ENCODE measurements at places on chromosomes 1 and 21. TPM values are rescaled to one million over a fixed set of nuclear protein-coding genes. Genes with fewer than 3 reads are reported as not detected.
A peak's percentile ranks its signal among the peaks of the same experiment; 100 is the strongest.

Gene CNKSR1
- total RNA-seq, result 21.9 TPM

Gene C1orf94
- not detected for total RNA-seq

Gene NHLH2
- total RNA-seq, result 0.25 TPM

Gene ZBTB8A
- total RNA-seq, result 10.1 TPM

Gene LIN28A
- total RNA-seq, result not detected

Gene NCMAP
- total RNA-seq, result 0.25 TPM

Gene RTCA
- 14.5 TPM for total RNA-seq

Gene OR10J1
- not detected for total RNA-seq

Gene TBX19
- total RNA-seq, result 3.9 TPM

Gene FNDC10
- 6.1 TPM for total RNA-seq

- DNase-seq, result no peak
Measured at GRCh38 chr1:119895102-119895501, 1.2 kb downstream of the ADAM30 start.

- DNase-seq, result peak; percentile 74
Measured at GRCh38 chr21:46100020-46100419, 2.1 kb downstream of the COL6A2 start.

- DNase-seq, result no peak
Measured at GRCh38 chr1:215474940-215475339, 92.2 kb upstream of the KCTD3 start.

DNA sequence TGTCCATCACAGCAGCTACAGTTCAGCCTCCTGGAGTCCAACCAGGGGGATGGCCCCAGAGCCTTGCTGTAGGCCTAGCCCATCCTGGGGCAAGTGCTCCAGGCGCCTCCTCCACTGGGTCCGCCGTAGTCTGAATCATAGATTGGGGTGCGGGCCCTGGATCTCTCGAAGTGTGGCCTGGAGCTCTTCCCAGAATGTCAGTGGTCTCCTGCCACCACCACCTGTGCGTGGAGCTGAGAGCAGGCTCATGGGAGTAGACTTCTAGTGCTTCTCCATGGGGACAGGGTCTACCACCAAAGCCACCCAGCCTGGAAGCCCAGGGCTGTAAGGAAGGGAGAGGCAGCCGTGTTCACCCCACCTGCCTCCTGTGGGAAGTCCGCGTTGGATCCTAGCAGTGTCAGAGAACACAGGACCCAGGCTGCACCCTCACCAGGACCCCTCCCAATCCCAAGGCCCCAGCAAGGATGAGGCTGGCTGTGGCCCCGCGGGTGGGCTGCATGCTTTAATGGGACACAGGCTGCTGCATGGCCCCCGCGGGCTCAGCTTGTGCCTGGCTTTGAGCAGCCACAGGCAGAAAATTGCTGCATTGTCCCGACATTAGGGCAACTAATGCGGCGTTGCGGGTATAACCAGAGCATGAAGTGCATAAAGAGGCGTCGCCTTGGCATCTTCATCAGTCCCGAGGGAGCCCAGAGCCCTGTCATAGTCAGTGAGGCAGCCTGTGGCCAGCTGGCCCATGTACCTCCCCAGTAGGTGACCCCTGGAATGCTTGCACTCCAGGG, 735 bp upstream of the HES3 start:
- DNase-seq, result no peak

DNA sequence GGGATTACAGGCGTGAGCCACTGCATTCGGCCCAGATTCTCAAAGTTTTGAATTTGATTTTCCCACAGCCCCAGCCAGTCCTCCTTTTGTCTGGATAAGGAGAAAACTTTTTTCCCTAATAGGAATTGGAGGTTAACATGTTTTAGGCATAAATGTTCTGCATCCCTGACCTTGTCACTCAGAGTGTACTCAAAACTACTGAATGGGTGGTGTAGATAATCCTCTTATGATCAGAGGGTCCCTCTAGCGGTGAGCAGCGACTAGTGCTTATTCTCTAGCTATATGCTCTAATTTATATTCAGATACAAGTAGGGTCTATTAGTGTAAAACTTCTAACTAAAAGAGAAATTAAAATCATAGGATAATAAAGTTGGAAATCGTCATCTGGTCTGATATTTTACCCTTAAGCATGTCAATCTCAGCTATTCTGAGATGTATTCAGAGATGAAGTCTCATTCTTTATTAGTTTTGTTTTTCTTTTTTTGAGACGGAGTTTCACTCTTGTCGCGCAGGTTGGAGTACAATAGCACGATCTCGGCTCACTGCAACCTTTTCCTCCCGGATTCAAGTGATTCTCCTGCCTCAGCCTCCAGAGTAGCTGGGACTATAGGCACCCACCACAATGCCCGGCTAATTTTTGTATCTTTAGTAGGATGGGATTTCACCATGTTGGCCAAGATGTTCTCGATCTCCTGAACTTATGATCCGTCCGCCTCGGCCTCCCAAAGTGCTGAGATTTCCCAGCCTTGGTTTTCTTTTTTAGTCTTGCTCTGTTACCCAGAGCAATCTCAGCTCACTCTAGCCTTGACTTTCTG, 2.7 kb upstream of the PSMD4 start:
- DNase-seq, result no peak

DNA sequence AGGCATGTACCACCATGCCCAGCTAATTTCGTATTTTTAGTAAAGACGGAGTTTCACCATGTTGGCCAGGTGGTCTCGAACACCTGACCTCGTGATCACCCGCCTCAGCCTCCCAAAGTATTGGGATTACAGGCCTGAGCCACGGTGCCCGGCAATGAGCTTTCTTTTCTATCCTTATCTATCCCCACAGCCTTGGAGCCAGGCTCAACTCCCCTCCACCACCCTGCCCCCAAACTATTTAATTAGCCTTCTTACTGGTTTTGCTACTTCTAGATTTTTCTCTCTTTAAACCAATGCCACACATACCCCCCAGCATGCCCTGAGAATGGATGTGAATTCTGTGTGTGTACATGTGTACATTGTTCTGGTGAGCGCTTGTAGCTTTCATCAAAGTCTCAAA, 5.7 kb upstream of the VANGL2 start:
- DNase-seq, result peak; percentile 18

GRCh38 chr1:91080650-91081049, 58.8 kb upstream of the ZNF644 start:
- DNase-seq, result no peak

DNA sequence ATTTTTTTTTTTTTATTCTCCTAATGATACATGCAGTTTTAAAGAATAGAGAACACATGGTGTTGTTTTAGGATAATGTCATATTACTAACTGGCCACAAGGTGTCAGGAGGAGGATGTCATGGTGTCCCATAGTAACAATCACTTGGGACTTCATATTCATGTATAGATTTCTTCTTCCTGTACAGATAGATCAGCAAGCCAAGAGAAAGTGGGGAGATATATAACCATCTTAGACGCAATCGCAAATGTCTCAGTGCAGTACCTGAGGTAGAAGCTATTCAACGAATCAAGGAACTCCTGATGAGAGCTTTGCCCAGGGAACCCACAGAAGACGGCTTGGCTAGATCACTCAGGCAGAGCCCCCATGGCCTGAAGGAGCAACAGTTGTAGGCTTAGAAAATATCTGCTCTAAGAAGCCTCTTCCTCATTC, 12.3 kb downstream of the OR2T11 start:
- DNase-seq, result no peak

DNA sequence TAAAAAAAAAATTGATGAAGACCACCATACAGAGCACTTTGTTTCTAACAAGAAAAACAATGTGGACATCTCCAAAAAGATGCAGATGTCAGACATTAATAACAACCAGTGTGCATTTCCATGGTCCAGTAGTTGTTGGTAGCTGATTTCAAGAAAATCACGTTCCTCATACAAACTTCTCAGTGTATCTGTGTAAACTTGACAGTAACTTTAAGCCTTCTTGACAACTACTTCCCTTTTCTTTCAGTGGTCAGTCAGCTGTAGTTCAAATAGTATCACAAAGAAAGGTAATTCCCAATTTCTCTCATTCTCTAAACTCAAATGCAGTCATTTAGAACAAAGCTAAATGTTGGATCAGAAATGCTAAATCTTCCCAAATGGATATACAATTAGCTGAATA, 879.9 kb downstream of the AMY1C start:
- no peak for DNase-seq

GRCh38 chr1:154434346-154435085, 29.4 kb downstream of the IL6R start:
- DNase-seq, result no peak

- DNase-seq, result no peak
Measured at GRCh38 chr1:40973912-40974311, 5.6 kb upstream of the CTPS1 start.

DNA sequence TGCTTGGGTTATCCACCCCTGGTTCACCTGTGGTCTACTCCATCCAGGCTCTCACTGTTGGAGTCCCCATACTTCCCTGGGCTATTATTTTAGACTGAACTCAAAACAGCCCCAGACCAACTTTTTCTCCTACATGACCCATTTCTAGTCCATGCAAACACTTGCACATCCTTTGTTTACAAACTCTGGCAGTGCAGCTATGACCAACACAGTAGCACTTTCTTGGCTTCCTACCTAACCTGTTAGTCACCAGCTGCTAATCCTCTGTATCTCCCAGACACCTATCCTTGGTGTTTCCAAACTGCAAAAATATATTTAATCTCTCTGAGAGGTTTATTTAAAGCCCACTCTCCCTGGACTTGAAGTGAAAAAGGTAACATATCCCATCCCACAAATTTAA, 90.8 kb downstream of the DDAH1 start:
- DNase-seq, result no peak

DNA sequence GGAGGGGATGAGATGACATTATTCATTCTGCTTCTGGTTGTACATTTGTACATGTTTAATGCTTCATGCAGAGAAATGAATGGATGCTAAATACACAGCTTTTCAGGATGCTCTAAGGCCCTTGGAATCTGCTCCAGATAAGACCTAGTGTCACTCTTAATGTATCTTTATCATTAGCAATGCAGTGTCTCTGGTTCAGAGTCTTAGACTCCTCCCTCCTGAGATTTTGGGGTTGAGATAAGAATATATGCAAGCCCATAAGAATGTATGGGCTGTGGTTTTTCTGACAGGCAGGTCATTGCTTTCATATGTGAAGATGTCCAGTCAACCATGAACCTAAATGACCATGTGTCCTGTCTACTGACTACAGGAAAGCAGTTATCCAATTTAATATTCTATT, 415.5 kb downstream of the RPS6KC1 start:
- DNase-seq, result no peak

- peak; percentile 85 for DNase-seq
Measured at GRCh38 chr1:29999595-29999994, 723.8 kb downstream of the MATN1 start.

- no peak for DNase-seq
Measured at GRCh38 chr1:191575746-191576145, 582.5 kb upstream of the RGS18 start.

GRCh38 chr21:35326677-35327076, 277.6 kb upstream of the RUNX1 start:
- DNase-seq, result no peak

- DNase-seq, result no peak
Measured at GRCh38 chr21:45129189-45129923, 55.0 kb downstream of the ADARB1 start.

DNA sequence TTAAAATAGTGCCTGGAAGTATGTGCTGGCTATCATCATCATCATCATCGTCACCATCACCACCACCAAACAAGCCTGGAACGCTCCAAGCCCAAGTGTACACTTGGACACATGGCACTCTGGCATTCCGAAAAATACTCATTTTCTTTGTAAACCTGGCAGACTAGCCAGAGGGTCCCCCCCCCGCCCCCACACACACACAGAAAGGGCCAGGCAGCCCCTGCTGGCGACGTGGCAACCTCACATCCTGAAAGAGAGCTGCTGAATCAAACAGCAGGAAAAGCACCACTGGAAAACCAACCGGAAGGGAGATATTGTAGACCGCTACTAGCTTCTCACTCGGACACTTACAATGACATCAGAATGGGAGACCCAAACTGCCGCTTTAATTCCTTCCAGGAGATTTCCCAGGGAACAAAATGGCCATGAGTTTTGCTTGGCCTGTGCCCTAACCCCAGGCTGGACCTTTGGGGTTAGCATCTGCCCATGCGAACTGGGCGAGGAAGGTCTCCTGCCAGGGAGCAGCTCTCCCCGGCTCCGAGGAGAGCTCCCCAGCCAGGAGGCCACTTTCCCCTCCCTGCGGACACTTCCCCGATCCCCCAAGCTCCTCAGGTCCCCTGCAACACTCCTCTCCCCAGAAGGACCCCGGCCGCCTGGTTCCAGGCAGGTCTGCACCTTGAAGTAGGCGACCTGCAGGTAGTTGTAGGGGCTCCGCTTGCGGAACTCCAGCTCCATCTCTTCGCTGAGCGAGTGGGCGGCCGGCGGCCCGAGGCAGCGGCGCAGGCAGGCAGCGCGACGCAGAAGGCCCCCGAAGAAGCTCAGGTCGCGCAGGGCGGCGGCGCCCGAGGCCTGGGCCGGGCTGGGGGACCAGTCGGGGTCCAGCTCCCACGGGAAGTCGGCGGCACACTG, 742 bp downstream of the P3H1 start:
- DNase-seq, result no peak

Measured in vagina (tissue), 2 donors.